ENCODE measurements at places on chromosomes 4 and X.

GRCh38 chr4:155809835-155810234, 51.0 kb downstream of the GUCY1B1 start:
- no peaks in the 10 kb centered on the region for H3K4me1 ChIP-seq
- no peaks in the 10 kb centered on the region for H3K36me3 ChIP-seq
- H3K27me3 ChIP-seq: no peaks in the 10 kb centered on the region
- H3K4me3 ChIP-seq: no peak overlapping the region
- DNase-seq: peak; percentile 19
- H3K27ac ChIP-seq: no peak overlapping the region

DNA sequence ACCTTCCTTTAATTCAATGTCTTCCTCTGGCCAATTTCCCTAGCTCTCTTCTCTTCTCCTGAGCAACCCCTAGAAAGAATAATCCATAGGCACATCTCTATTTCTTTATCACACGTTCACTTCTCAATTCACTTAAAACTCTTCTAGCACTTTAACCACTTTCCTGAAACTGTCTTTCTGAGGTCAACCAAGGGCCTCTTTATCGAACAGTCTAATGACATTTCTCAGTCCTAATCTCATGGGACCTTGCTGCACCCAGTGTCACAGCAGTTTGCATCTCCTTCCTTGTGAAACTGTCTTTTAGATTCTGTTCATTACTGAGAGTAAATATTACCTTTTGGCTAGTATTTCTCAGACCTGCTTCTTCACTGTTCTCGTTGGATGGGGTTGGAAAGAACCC, 285.3 kb upstream of the RASGEF1B start:
- peaks cover 16% of the 10 kb centered on the region for H3K4me1 ChIP-seq
- DNase-seq: no peak
- no peak overlapping the region for H3K27ac ChIP-seq
- H3K4me3 ChIP-seq: no peak overlapping the region
- no peaks in the 10 kb centered on the region for H3K27me3 ChIP-seq
- no peaks in the 10 kb centered on the region for H3K36me3 ChIP-seq

DNA sequence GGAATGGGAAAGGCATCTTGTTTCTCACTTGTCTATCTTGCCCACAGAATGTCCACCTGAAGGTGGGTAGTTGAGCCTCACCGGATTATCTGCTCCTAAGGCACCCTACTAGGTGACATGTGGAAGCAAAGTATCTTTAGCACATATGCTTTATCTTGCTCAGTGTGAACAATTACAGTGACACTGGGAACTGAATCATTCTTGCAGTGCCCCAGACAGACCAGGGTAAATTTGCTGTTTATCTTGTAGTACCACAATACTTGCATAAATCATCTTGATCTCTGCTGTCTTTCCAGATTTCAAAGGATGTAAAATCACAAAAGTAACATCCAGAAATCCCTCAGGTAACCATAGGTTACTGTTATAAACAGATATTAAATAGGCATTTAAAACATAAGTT, 930.0 kb upstream of the INTU start:
- no peak for DNase-seq
- no peak overlapping the region for H3K27ac ChIP-seq
- H3K4me1 ChIP-seq: no peaks in the 10 kb centered on the region

GRCh38 chr4:79495447-79495846, 87.4 kb upstream of the GK2 start:
- no peaks in the 10 kb centered on the region for H3K36me3 ChIP-seq
- H3K4me1 ChIP-seq: no peaks in the 10 kb centered on the region
- H3K4me3 ChIP-seq: no peak overlapping the region
- H3K27me3 ChIP-seq: no peaks in the 10 kb centered on the region

DNA sequence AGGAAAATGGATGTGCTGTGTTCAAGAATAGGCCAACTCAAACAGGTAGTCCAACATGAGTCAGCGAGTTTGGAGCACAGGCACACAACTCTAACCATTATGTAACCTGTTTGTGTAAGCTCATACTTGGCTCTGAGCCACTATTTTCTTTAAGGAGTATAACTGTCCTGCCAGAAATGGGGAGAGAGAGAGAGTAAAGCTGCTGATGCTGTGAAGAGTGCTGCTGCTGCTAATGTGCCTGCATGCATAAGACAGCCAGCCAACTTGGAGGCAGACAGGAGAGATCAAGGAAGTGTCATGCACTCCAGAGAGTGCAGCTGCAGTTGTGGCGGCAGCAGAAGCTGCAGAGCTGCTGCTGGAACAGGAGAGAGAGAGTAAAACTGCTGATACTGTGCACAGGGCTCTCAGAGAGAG, 11.7 kb upstream of the STATH start:
- no peaks in the 10 kb centered on the region for H3K36me3 ChIP-seq
- no peak overlapping the region for H3K4me3 ChIP-seq
- H3K27ac ChIP-seq: no peak overlapping the region
- no peaks in the 10 kb centered on the region for H3K27me3 ChIP-seq
- H3K4me1 ChIP-seq: no peaks in the 10 kb centered on the region
- no peak for DNase-seq

GRCh38 chr4:98828801-98829200, 100.1 kb downstream of the EIF4E start:
- no peak overlapping the region for H3K4me3 ChIP-seq
- no peaks in the 10 kb centered on the region for H3K4me1 ChIP-seq
- H3K36me3 ChIP-seq: no peaks in the 10 kb centered on the region
- H3K27me3 ChIP-seq: no peaks in the 10 kb centered on the region
- peak; percentile 43 for DNase-seq
- no peak overlapping the region for H3K27ac ChIP-seq

- H3K4me3 ChIP-seq: no peak overlapping the region
- H3K27ac ChIP-seq: no peak overlapping the region
- no peak for DNase-seq
- no peaks in the 10 kb centered on the region for H3K4me1 ChIP-seq
- H3K27me3 ChIP-seq: peaks cover 2% of the 10 kb centered on the region
- H3K36me3 ChIP-seq: no peaks in the 10 kb centered on the region
Observed at GRCh38 chr4:86338989-86339388, 20.9 kb downstream of the MAPK10 start.

DNA sequence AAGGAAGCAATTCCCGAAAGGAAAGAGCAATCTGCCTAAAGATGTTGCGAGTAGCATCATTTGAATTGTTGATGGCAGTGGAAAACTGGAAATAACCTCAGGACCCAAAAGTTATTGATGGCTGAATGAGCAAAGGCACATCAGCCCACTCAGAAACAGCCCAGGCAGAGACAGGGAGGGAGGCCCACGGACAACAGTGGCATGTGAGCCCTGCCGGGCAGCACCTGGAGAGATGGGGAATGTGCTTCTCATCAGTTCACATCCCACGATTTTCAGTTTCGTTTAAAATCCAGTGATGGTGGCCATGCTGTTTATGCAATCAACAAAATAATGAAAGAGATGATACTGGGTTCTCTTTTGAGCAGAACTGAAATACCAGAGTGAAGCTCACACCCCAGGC, 80.0 kb downstream of the JAKMIP1 start:
- H3K36me3 ChIP-seq: no peaks in the 10 kb centered on the region
- no peak overlapping the region for H3K27ac ChIP-seq
- no peaks in the 10 kb centered on the region for H3K4me1 ChIP-seq

DNA sequence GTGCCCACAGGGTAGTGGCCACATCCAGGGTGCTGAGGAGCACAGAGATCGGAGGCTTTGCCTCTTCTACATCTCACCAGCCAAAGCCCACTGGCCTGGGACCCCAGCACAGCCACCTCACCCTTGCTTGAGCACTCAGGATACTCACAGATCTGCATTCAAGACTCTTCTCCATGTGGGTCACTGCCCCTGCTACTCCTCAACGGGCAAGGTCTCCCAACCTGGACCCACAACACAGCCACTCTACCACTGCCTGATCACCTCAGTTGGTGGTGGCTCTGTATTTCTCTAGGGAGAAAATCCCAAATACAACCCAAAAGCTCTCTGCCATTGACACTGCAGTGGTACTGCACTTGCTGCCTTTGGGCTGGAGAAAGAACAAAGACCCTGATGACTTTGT, 190.3 kb upstream of the KLHL4 start:
- H3K27me3 ChIP-seq: no peaks in the 10 kb centered on the region
- DNase-seq: no peak
- H3K4me1 ChIP-seq: no peaks in the 10 kb centered on the region
- H3K4me3 ChIP-seq: no peak overlapping the region
- H3K36me3 ChIP-seq: no peaks in the 10 kb centered on the region

DNA sequence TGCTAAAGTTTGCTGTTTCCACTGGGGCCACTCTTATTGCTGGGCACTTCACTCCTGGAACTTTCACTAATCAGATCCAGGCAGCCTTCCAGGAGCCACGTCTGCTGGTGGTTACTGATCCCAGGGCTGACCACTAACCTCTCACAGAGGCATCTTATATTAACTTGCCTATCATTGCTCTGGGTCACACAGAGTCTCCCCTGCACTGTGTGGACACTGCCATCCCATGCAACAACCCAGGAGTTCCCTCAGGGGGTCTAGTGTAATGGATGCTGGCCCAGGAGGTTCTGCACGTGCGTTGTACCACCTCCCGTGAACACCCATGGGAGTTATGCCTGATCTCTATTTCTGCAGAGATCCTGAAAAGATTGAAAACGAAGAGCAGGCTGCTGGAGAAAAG, 41.8 kb upstream of the IQSEC2 start:
- peaks cover 10% of the 10 kb centered on the region for H3K4me1 ChIP-seq
- no peak for DNase-seq
- no peak overlapping the region for H3K27ac ChIP-seq
- H3K36me3 ChIP-seq: no peaks in the 10 kb centered on the region

DNA sequence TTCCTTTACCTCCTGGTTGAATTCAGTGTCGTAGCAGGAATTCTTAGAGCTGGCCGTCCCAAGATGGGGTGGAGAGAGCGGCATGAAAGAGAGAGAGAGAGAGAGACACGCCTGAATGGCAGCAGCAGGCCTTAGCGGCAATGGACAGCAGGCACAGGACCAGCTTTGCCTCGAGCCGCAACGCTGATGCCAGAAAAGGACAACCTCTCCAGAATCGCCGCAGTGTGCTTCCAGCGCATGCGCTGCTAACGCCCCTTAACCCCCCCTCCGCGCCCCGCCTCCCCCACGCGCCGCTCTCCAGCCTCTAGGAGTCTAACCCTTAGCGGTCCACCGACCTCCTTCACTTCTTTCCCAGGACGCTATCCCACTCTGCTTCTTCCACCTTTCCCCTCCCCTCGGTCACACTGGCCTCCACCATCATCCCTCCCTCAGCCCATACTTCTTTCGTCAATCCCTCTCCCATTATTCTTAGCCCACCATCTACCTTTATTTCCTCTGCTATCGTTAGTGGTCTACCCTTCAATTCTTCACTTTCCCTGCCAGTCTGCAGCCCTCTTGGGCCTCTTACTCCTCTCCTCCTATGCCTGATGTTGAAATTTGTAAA, 10.5 kb upstream of the ZCCHC13 start:
- peaks cover 17% of the 10 kb centered on the region for H3K4me1 ChIP-seq
- DNase-seq: peak; percentile 81
- H3K27me3 ChIP-seq: no peaks in the 10 kb centered on the region
- peak overlapping the region; percentile 89 for H3K4me3 ChIP-seq

GRCh38 chr4:48815483-48815882, 15.4 kb upstream of the OCIAD1 start:
- DNase-seq: no peak
- H3K27me3 ChIP-seq: peaks cover 3% of the 10 kb centered on the region
- no peak overlapping the region for H3K4me3 ChIP-seq
- H3K36me3 ChIP-seq: no peaks in the 10 kb centered on the region
- peaks cover 5% of the 10 kb centered on the region for H3K4me1 ChIP-seq
- H3K27ac ChIP-seq: no peak overlapping the region

GRCh38 chr4:15771216-15772058, 6.7 kb upstream of the CD38 start:
- no peaks in the 10 kb centered on the region for H3K36me3 ChIP-seq
- peak overlapping the region; percentile 22 for H3K4me3 ChIP-seq

DNA sequence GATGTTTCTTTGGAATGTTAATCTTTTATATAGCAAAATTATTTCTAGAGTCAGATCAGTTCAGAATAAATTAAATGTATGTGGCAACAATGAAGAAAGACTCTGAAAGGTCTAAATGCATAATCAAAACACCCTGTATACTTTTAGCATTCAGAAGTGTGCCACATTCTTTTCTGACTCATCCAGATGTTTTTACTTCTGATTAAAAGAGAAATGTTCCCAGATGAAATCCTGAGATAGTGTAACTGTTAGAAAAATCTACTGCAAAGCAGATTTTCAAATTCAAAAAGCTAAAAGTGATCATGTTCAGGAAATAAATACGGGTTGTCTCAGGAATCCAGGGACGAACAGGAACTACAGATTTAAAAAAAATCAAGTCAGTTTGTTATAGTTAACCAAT, 241.4 kb downstream of the GRIA3 start:
- no peaks in the 10 kb centered on the region for H3K4me1 ChIP-seq
- no peaks in the 10 kb centered on the region for H3K36me3 ChIP-seq

DNA sequence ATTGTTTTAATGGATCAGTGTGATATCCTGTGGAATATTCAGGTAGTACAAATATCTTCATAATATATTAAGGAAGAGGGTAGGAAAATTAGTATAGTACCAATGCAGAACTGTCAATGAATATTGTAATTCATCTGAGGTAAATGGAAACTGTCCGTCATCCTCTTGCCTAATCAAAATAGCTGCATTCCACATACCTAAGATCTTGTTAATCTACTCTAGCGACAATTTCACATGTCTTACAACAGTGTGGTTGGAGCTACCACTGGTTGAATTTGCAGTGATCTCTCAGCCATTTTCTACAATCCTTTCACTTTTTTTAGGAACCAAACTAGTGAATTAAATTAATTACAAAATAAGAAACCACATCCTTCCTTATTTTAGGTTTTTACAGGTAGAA, 117.5 kb downstream of the PCDH18 start:
- H3K27ac ChIP-seq: no peak overlapping the region
- H3K27me3 ChIP-seq: no peaks in the 10 kb centered on the region
- no peaks in the 10 kb centered on the region for H3K4me1 ChIP-seq
- no peak for DNase-seq
- H3K36me3 ChIP-seq: no peaks in the 10 kb centered on the region
- H3K4me3 ChIP-seq: no peak overlapping the region

DNA sequence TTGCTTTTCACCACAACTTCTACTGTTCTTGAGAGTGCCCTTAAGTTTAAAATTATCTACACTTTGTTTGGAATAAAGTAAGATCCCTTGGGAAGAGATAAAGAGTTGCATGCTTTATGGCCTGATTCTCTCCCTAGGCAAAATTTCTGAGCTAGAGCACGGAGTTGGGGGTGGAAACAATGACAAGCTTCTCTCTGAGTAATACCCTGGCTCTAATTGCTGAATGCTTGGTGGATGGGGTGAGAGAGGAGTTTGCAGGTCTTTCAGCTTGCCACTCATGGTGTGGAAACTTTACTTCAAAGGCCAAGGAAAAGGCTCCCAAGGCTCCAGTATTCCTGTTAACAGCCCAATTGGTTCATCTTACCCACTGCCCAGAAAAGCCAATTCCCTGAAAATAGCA, 26.1 kb upstream of the PRDM8 start:
- peak; percentile 52 for DNase-seq
- H3K4me1 ChIP-seq: peaks cover 51% of the 10 kb centered on the region
- H3K27me3 ChIP-seq: no peaks in the 10 kb centered on the region
- H3K4me3 ChIP-seq: no peak overlapping the region
- no peaks in the 10 kb centered on the region for H3K36me3 ChIP-seq
- peak overlapping the region; percentile 79 for H3K27ac ChIP-seq

DNA sequence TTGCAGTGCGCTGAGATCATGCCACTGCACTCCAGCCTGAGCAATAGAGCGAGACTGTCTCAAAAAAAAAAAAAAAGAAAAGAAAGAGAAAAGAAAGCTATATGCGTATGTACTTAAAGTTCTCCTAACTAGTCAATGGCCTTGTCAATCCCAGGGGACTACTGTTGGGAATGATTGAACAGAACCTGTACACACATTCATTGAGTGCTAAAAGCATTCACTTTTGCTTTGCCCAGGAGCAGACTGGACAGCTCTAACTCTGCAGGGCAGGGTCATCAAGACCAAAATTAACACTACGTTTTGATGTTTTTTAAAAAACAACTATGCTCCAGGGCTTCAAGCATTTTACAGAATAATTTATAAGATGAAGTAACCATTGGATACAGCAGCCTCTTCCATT, 106.2 kb downstream of the FNIP2 start:
- DNase-seq: no peak
- H3K27me3 ChIP-seq: no peaks in the 10 kb centered on the region
- no peak overlapping the region for H3K4me3 ChIP-seq
- peaks cover 5% of the 10 kb centered on the region for H3K4me1 ChIP-seq
